ENCODE measurements at places on chromosomes 13 and 19. TPM values are rescaled to one million over a fixed set of nuclear protein-coding genes. Genes with fewer than 3 reads are reported as not detected.

The WASF3 gene
- 0.14 TPM for total RNA-seq

The TNNT1 gene
- total RNA-seq, result 130 TPM

The DIRAS1 gene
- 3.7 TPM for total RNA-seq

The NCR1 gene
- not detected for total RNA-seq

The S1PR2 gene
- 1.1 TPM for total RNA-seq

The FXYD1 gene
- total RNA-seq, result not detected

The ZNF561 gene
- 8.6 TPM for total RNA-seq

The AZU1 gene
- 0.15 TPM for total RNA-seq

The ACP7 gene
- total RNA-seq, result 0.06 TPM

The KLK10 gene
- 0.45 TPM for total RNA-seq

The ACTMAP gene
- total RNA-seq, result 17.5 TPM

The CYP2A6 gene
- not detected for total RNA-seq

The FXYD3 gene
- 0.42 TPM for total RNA-seq

The NOVA2 gene
- 0.13 TPM for total RNA-seq

The SYCN gene
- not detected for total RNA-seq

The TUBB4A gene
- total RNA-seq, result 7.2 TPM

The CRX gene
- total RNA-seq, result not detected

The PLK5 gene
- not detected for total RNA-seq

The ICAM1 gene
- 4.2 TPM for total RNA-seq

The ZNF229 gene
- 2.6 TPM for total RNA-seq

The PSG7 gene
- total RNA-seq, result 0.07 TPM

The PABPC3 gene
- 0.11 TPM for total RNA-seq

The TEKTIP1 gene
- not detected for total RNA-seq

The CGB2 gene
- not detected for total RNA-seq

The ZNF285 gene
- 1.7 TPM for total RNA-seq

The SLAIN1 gene
- total RNA-seq, result 0.45 TPM

The C13orf42 gene
- total RNA-seq, result not detected

The ZNF557 gene
- 3.0 TPM for total RNA-seq

The OLFM4 gene
- total RNA-seq, result not detected

The ICAM5 gene
- 0.34 TPM for total RNA-seq

The NUMBL gene
- total RNA-seq, result 77.5 TPM

The ZNF726 gene
- total RNA-seq, result 1.0 TPM

The KPNA3 gene
- 31.7 TPM for total RNA-seq

The RASGRP4 gene
- not detected for total RNA-seq

The UNC13A gene
- total RNA-seq, result 1.7 TPM

The LAMP1 gene
- total RNA-seq, result 92.2 TPM

The CCDC122 gene
- 3.4 TPM for total RNA-seq

The CPB2 gene
- not detected for total RNA-seq

The ARRDC2 gene
- 30.2 TPM for total RNA-seq

The PLEKHA4 gene
- 1.1 TPM for total RNA-seq

The CLEC17A gene
- total RNA-seq, result not detected

The MEIOSIN gene
- 0.23 TPM for total RNA-seq

The SPACA4 gene
- total RNA-seq, result 0.31 TPM

The NFKBIB gene
- total RNA-seq, result 116 TPM

The CA11 gene
- total RNA-seq, result 12.7 TPM

The STXBP2 gene
- total RNA-seq, result 32.9 TPM

The TGDS gene
- 7.7 TPM for total RNA-seq

The LRRC63 gene
- total RNA-seq, result not detected

The PSG3 gene
- total RNA-seq, result not detected

The ZNF677 gene
- total RNA-seq, result not detected

The RUBCNL gene
- 0.28 TPM for total RNA-seq

The B3GNT8 gene
- 0.37 TPM for total RNA-seq

The TEAD2 gene
- 17.7 TPM for total RNA-seq

The SNRPD2 gene
- 842 TPM for total RNA-seq

The RAVER1 gene
- total RNA-seq, result 28.0 TPM

The ZNF382 gene
- total RNA-seq, result 0.03 TPM

The APOC4 gene
- not detected for total RNA-seq

The GSX1 gene
- not detected for total RNA-seq

The TEX26 gene
- not detected for total RNA-seq
